ENCODE measurements at places on chromosomes 5 and 9.

DNA sequence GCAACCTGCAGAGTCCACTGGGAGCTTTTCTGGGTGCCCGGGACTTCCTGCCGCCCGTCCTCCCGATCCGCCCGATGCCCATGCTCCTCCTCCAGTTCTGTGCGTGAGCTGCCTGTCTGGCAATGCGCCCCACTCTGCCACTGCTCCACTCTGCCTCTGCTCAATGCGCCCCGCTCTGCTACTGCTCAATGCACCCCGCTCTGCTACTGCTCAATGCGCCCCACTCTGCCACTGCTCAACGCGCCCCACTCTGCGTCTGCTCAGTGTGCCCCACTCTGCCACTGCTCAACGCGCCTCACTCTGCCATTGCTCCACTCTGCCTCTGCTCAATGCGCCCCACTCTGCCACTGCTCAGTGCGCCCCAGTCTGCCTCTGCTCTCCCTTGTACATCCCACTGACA is 436.0 kb downstream of the NR2F1-AS1 start:
- DNase-seq = no peak

- DNase-seq = no peak
These were observed 329.3 kb downstream of the ENC1 start for GRCh38 chr5:74310997-74311930.

DNA sequence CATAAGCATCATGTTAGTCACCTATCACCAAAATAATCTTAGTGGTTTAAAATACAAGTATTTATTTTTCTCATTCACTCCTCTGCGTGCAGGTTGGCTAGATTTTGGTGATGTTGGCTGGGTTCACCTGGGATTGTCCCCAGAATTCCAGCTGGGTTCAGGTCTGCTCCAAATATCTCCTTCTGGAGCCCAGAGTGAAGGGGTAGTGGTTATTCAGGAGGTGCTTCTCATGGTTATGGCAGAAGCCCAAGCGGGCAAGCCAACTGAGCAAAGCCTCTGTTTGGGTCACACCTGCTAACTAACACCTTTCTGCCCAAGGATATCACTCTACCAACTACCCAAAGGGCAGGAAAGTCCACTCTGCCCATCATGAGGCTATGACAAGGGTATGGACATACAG is 4.7 kb upstream of the SLC25A46 start:
- DNase-seq = no peak

DNA sequence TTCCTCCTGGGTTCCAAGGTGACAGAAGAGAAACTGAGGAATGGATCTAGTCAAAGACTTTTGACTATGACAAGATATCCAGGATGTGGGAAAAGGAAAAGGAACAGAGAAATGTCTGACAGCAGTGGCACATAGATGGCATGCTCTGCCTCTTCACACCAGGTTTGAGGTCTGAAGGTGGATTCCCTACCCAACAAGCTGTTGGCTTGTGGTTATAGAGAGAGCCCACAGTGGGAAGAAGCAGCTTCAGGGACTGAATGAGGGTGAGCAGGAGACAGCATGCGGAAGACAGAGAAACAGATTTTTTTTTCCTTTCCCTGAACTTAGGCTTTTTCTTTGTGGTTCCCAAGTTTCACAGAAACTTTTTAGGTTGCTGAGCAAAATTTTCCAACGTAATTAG is 20.6 kb downstream of the IFNW1 start:
- no peak for DNase-seq

GRCh38 chr5:157369507-157369906 is 90.5 kb upstream of the NIPAL4 start:
- DNase-seq = no peak

DNA sequence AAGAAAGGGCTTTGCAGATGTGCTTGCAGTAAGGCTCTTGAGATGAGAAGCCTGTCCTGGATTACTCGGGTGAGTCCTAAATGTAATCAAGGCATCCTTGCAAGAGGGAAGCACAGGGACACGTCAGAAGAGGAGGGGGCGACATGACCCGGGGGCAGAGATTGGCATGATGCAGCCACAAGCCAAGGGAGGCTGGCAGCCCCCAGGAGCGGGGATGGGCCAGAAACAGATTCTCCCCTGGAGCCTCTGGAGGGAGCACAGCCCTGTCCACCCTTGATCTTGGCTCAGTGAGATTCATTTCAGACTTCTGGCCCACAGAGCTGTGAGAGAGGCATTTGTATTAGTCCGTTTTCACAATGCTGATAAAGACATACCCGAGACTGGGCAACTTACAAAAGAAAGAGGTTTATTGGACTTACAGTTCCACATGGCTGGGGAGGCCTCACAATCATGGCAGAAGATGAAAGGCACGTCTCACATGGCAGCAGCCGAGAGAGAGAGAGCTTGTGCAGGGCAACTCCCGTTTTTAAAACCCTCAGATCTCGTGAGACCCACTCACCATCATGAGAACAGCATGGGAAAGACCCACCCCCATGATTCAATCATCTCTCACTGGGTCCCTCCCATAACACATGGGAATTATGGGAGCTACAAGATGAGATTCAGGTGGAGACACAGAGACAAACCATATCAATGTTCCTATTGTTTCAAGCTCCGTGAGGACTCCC is 76.1 kb downstream of the ADAMTS2 start:
- DNase-seq = no peak

- DNase-seq = no peak
These were observed 7.2 kb downstream of the FGF18 start for GRCh38 chr5:171426680-171427079.

DNA sequence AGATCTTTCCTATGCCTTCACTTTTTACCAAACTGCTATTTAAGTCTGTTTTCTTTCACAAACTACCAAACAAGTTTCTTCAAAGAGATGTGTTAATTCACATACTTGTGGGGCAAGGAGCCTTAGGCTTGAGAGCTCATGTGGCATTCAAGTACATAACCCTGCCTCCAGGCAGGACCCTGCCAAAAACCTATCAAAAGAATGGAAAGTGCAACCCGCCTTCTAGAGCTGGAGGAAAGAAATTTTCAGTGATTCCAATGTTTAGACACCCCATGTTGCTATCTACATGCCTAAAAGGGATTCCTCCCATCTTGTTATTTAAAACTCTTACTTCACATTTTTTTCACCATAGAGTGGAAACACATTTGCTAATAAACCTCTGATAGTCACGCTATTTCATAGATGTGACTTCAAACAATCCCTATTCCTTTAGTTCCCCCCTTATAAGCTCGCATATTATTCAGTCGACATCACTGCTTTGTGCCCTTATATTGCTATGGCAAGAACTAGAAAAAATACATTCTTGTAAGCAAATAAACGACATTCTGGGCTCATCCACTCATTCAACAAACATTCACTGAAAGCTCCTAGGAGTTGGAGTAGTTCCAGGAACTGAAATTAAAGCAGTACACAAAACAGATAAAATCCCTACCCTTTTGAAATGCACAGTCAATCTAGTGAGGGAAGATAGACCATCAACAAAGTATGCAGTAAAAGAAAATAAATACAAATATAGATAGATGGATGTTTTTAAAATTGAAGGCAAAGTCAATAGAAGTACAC is 518.1 kb downstream of the ELAVL2 start:
- DNase-seq = no peak

DNA sequence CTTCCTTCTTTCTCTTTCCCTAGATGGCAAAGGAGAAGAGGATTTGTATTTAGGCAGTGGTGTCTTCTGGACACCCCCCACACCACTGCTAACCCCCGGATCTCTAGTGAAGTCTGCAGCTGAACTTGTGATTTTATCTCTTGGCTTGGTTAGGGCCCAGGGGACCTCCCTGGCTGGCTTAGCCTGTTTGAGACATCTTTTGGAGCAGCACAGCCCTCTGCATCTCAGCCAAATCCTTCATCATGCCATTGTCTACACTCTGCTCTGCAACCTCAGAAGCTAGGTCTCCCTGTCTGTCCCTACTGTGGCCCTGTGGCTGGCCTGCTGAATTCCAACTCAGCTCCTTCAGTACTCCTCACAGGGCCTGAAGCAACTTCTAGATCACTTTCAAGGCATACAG is 81.7 kb downstream of the MUSK start:
- DNase-seq = no peak

DNA sequence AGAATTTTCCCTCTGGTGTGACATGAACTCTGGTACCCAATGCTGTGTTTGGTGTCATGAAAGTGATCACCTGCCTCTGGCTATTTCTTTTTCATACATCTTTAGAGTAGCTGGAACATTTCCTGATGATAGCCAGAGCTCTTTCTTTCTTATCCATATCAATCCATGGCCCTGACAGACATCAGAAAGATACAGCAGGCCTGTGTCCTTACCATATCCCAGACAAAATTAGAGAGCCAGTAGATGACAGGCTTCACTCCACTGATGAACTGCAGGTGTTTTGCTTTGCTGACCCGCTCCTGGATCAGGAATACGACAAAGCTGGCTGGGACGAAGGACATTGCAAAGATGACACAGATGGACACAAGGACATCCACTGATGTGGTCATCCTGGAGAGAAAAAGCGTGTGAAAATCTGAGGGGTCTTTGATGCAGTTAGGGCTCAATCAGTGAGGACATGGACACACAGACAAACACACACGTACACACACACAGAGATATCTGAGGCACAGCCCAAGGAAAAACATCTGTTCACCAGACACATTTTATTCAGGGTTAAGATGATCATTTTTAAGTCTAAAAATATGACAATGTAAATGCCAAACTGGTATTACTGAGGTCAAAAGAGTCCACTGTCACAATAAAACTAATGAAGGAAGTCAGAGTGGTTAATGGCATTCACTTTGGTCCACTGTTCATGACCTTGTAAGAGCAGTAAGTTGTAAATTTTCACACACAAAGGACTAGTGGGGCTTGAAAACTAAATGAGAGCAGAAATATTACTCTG is 34.5 kb downstream of the NIPSNAP3B start:
- no peak for DNase-seq

- no peak for DNase-seq
These were observed 97.4 kb upstream of the ITGA1 start for GRCh38 chr5:52690236-52690768.

DNA sequence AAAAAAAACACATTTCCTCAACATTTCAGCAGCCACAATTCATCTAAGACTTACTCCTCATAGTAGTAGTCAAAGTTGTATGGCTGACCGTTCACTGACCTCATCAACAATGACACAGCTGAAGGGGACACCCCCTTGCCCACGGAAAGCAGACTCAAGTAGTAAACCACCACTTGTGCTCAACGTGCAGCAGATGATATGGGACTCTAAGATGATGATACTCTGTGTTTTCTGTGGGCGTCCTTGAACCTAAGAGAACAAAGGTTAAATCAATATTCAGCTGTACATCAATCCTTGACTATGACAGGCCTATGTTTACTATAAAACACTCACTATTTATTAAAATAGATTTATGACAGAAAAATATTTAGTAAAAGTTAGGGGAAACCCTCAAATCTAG is 71.6 kb downstream of the SETX start:
- DNase-seq = no peak

- no peak for DNase-seq
These were observed 27.9 kb upstream of the MGAT1 start for GRCh38 chr5:180830253-180831138.

DNA sequence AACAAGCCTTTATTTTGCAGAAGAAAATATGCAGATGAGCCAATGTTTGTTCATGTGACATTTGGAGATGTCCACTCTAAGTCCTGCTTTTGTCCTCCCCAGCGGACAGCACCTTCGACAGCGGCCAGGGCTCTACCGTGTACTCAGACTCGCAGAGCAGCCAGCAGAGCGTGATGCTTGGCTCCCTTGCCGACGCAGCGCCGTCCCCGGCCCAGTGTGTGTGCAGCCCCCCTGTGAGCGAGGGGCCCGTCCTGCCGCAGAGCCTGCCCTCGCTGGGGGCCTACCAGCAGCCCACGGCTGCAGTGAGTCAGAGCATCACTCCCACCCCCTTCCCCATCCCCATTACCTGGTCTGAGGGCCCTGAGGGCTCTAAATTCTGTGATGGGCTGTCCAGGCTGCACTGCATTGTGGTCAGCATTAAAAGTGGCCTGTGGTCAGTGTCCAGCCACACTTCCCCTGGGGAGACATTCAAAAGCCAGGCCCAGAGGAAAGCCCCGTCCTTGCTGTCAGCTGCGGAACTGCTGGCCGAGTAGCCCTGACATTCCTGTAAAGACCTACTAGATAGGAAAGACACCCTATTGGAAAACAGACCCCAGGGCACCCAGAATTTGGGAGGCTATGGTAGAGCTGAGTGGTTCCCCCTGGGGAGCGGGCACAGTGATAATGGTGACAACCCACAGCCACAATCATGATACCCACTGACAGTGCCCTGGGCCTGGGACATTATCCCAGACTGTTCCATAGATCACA is 69.0 kb downstream of the WNK2 start:
- DNase-seq = no peak

GRCh38 chr9:113650207-113651131 is 186.9 kb downstream of the RGS3 start:
- peak; percentile 25 for DNase-seq

DNA sequence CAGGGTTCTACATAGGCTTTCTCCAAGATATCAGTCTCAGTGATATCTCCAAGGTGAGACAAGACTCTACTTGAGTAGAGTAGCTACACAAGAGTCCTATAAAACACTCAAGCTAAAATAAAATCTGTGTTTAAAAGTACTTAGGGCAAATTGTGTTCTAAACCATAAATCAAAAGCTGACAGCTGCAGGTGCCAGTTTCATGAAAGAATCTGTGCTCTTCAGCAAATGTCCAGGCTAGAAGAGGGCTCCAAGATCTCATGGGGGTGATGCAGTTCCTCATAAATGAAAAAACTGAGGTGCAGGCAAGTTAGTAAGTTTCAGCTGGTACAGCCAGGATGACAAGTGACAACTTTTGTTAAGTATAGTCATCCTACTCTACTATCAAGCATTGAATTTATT is 142.8 kb upstream of the TNPO1 start:
- DNase-seq = no peak

DNA sequence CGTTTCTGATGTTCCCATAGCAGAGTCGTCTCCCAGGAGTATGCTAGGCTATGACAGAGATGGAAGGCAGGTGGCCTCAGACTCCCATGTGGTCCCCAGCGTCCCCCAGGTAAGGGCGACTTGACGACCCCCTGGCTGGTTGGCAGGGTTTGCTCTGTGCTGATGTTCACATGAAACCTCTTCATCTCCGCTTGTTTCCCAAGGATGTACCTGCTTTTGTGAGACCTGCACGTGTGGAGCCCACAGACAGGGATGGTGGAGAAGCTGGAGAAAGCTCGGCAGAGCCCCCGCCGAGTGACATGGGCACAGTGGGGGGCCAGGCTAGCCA is 108.3 kb downstream of the WNK2 start:
- no peak for DNase-seq

GRCh38 chr9:134408389-134408788 is 82.1 kb downstream of the RXRA start:
- no peak for DNase-seq

DNA sequence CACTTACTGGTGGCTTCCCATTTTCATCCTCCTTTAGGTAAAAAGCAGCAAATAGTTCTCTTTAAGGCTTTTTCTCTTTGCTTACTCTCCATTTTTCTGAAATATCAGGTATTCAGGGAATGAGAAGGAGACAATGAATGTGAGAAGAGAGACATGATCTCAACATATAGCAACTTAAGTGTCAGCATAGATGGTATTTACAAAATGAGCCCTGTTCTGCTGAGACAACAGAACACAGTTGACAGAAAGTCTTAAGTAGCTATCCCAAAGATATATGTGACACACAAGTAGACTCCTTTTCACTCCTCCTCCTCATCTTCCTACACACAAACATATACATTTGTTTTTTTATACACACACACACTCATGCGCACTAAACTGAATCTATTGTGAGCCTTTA is 649.3 kb upstream of the WWC1 start:
- DNase-seq = no peak

All from NCI-H2107 (cell line).